Esophagus mucosa (tissue), 1 donor: ENCODE measurements at places on chromosomes 7 and 10.

- no peak for ATAC-seq
Measured at GRCh38 chr7:29040579-29040925, 82.4 kb upstream of the TRIL start.

- no peak for ATAC-seq
Measured at GRCh38 chr10:132648072-132648850, 110.7 kb downstream of the INPP5A start.

DNA sequence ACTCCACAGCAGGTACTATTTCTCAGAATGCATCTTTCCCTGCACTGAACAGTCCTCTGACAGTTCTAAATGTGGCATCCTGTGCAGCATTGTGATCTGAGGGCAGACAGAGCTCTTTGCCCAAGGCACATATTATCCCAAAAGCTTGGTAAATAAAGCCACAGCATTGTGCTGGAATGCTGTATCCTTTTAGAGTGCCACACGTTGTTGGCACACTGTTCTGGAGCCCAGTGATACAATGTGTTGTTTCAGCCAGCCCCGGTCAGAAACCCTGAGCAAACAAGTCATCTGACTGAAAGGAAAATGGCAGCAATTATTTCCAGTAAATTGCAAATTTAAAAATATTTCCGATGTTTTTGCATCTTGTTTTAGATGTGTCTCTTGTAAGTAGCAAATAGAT lies 45.4 kb downstream of the NAMPT start:
- peak; percentile 3 for ATAC-seq

DNA sequence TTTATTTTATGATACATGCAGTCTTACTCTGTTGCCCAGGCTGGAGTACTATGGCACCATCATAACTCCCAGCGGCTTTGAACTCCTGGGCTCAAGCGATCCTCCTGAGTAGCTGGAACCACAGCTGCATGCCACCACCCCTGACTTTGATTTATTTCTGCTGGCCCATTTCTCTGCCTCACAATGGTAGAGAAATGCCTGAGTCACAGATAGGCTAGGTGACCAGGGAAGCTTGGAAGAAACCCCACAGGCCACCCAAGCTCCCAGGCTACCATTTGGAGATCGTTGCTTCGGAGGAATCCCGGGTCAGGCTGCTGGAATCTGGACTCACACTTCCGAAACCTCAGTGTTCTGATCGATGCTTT lies 17.4 kb upstream of the BAIAP2L1 start:
- ATAC-seq, result peak; percentile 14

DNA sequence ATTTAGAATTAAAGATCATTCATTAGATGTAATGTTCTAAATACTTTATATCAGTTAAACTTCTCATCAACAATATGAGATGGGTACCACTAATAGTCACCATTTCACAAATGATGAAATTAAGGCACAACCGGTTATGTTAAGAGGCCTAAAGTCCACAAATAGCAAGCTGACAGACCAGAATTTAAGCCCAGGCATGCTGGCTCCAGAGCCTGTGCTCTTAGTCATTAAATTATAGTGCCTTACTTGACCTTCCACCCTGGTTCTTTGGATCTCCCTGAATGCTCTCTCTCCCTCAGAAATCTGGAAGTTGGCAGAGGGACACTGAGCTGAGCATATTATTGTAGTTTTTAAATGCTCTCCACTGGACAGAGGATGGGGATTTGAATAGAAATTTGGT lies 3.6 kb downstream of the LIPN start:
- ATAC-seq, result peak; percentile 77

DNA sequence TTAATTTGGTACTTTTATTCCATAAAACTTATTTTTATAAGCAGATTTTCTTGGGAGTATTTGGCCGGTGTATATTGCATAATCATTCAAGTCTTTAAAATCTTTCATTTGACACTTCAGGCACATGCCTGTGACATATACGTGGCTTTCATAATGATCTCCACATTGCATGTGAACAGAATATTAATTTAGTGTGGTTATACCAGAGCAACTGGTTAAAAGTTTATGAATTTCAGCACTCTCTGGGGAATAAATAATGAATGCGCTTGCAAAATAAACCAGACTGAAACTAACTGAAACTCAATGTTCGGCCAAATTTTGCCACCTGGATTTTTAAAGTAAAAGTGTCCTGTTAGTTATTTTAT lies 242.3 kb downstream of the GLI3 start:
- ATAC-seq, result no peak

DNA sequence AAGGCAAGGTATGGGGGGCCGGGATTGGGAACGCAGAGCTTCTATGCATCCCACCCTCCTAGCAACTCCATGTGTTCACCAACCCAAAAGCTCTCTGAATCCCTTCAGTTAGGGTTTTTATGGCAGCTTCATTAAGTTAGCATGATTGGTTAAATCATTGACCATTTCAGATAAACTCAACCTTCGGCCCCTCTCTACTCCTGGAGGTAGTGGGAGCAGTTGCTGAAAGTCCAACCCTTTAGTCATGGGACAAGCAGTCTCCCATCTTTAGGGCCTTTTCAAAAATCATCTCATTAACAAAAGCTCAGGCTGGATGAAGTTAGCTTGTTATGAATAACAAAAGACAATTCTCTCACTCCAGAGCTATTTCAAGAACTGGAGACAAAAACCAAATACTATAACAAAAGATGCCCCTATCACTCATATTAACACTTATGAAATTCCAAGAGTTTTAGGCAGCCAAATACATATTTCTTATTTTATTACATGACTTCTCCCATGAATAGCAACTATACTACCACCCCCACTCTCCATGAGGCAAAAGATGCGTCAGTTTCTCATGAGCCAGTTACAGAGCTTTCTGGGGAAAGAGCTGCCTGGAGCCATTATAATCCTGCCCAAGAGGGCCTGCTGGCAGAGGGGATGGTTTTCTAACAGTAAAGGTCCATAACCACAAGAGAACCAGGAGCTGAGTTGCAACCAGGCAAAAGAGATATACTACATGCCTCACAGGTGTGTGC lies 44.6 kb downstream of the SLC16A12 start:
- no peak for ATAC-seq

- ATAC-seq, result no peak
Measured at GRCh38 chr7:152556013-152556755, 119.8 kb downstream of the XRCC2 start.

GRCh38 chr7:128805225-128805624 lies 13.5 kb downstream of the CCDC136 start:
- no peak for ATAC-seq

- peak; percentile 91 for ATAC-seq
Measured at GRCh38 chr7:105808703-105809590, 67.5 kb downstream of the ATXN7L1 start.

DNA sequence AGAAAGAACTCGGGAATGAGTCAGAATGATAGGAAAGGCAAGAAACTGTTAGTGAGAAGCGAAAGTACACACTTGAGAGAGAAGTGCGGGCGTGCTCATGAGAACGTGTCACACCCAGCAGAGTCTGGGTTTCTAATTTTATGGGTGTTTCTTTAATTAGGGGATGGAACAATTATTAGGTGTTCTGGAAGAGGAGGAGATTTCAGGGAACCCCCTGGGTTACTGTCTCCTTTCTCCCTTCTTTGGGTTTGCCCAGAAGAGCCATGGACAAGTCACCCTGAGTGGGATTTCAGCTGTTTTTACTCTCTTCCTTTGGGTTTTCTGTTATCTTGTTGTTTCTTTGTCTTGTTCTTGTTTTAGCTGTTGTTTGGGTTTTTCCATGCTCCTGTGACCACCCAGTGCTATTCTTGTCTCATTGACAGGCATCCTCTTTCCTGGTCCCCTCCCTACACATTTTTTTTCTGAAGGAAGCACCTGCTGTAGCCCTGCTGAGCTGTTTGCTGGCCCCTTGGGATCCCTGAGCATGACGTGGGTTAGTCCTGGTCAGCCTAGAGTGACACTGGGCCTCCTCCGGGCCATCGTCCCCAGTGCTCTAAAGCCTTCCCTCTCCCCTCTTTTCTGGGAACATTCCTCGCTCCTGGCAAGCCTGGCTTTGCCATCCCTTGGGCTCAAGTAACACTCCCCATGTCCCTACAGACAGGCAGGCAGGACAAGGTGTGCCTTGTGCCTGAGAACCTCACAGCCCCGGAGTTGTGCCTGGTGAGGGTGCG lies 3.5 kb downstream of the SH2D4B start:
- ATAC-seq, result no peak

DNA sequence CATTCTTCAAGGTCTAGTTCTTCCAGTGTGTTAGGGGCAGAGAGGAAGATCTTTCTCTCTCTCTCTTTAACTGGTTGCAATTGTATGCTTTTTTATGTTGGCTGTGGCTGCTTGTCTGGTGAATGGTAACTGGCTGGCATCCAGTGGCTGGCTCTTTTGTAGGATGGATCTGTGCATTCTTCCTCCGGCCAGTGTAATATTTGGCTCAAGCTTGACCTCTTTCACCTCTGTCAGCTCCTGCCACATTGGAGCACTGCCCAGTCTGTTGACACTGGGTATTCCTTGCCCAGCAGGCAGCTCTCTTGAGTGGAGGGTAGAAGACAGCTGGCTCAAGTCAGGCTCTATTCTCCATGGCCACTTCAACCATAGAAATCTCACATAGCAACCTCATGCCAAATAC lies 528.3 kb downstream of the PHTF2 start:
- no peak for ATAC-seq

DNA sequence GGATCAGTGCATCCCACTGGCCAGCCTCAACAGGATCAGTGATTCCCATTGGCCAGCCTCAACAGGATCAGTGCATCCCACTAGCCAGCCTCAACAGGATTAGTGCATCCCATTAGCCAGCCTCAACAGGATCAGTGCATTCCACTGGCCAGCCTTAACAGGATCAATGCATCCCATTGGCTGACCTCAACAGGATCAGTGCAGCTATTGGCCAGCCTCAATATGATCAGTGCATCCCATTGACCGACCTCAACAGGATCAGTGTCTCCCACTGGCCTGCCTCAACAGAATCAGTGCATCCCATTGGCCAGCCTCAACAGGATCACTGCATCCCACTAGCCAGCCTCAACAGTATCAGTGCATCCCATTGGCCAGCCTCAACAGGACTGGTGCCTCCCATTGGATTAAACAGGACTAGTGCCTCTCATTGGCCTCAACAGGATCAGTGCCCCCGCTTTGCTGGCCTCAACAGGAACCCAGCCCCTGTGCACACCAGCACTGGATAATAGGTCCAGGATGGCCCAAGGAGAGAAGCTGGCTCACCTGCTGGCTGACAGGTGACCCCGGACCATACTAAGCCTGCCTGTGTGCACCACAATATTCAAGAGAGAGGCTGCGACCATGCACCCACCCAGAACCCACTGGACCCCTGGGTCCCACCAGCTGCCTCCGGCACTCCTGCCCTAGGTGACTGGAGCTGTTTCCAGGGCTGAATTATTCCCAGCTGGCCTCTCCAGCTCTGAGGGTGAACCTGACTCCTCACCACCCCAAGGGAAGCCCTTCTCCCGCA lies 59.9 kb downstream of the PDGFA start:
- ATAC-seq, result no peak

- ATAC-seq, result no peak
Measured at GRCh38 chr10:97721871-97722780, 8.6 kb downstream of the MARVELD1 start.

DNA sequence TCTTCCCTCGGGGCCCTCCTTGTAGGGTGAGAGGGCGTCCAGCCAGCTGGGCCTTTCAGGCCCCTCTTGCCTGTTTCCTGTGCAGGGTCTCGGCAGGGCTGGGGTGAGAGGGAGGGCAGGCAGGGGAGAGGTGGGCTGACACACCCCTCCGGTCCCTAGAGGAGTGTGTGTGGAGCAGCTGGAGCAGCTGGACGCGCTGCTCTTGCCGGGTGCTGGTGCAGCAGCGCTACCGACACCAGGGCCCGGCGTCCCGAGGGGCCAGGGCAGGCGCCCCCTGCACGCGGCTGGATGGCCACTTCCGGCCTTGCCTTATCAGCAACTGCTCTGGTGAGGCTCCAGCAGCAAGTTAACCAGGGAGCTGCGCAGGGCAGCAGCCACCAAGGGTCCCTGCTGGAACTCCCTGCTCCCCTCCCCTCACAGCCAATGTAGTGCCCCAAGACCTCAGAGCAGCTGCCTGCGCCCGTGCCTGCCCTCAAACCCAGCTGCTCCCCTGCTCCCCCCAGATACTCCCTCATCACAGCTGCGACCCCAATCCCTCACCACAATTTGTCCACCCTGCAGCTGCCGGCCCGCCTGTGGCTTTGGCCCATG lies 15.7 kb upstream of the ZNF862 start:
- no peak for ATAC-seq
